ENCODE measurements at places on chromosomes 5 and 9.
A peak's percentile ranks its signal among the peaks of the same experiment; 100 is the strongest.

- no peak for DNase-seq
Measured at GRCh38 chr9:28287455-28287854, 714.2 kb upstream of the C9orf72 start.

- no peak for DNase-seq
Measured at GRCh38 chr5:96837303-96837702, 29.6 kb upstream of the ERAP1 start.

DNA sequence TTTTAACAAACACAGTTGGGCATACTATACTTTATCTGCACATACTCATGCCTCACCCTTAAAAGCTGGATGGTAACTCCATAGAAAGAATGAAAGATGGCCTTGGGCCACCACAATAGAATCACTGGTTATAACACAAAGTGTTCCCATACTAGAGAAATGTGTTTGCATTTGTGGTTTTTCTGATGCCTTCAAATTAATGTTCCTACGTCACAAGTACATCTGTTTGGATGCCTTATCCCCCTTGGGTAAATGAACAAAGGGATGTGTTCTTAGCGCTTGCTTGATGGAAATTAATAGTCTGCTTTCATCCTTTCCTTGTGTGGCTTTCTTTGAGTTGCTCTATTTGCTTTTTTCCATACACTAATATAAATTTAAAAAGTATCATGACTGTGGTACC, 291.1 kb upstream of the PDE4D start:
- DNase-seq, result no peak

DNA sequence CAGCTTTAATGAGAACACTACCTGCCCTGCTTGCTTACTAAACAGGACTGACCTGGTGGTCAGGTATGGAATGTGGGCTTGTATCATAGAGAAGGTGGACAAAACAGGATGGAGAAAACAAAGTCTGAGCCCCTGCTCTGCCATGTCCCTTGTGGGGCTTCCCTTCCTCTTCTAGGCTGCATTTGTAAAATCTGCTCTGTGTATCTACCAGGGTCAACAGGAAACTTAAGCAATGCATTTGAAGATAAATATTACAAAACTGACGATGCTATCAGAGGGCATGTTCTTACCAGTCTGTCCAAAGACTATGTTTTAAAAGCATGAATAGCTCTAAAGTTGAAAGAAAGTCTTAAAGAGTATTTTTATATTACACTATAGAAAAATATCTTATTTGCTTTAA, 228.7 kb downstream of the DCP2 start:
- DNase-seq, result no peak

- no peak for DNase-seq
Measured at GRCh38 chr5:79567926-79568549, 44.2 kb upstream of the TENT2 start.

DNA sequence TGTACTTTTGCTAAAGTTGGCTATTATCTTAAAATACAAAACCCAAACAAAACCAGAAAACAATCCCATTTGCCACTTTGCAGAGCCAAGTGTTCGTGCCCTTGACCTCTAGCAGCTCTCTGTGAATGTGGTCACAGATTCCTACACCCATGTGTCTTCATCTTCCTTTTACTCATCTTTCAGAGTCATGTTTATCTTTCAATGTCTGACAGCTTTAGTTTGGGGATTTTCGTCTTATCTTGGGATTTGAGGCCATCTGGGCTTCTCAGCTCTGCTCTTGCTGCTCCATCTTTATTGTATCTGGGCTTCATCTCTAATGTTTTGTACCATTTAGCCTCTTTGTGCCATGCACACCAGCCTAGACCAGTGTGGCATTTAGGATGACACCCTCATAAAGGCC, 81.0 kb downstream of the DAPK1 start:
- no peak for DNase-seq

GRCh38 chr9:113581865-113582697, 118.6 kb downstream of the RGS3 start:
- DNase-seq, result peak; percentile 87

Measured in coronary artery (tissue), 2 donors.